ENCODE measurements at places on chromosomes 12 and 14. TPM values are rescaled to one million over a fixed set of nuclear protein-coding genes. Genes with fewer than 3 reads are reported as not detected.

INHBC gene
- not detected for total RNA-seq

HRK gene
- total RNA-seq: not detected

LALBA gene
- total RNA-seq: not detected

DEPDC4 gene
- total RNA-seq: 6.9 TPM

TDRD9 gene
- total RNA-seq: not detected

MMP14 gene
- 445 TPM for total RNA-seq

ACYP1 gene
- total RNA-seq: 9.7 TPM

RNASE7 gene
- not detected for total RNA-seq

GAPDH gene
- 9,177 TPM for total RNA-seq

All from epithelial cell of alveolus of lung (primary cell).